ENCODE measurements at places on chromosomes 7 and 10.

- ATAC-seq: no peak
Observed at GRCh38 chr10:127386606-127387327, 162.3 kb upstream of the NPS start.

DNA sequence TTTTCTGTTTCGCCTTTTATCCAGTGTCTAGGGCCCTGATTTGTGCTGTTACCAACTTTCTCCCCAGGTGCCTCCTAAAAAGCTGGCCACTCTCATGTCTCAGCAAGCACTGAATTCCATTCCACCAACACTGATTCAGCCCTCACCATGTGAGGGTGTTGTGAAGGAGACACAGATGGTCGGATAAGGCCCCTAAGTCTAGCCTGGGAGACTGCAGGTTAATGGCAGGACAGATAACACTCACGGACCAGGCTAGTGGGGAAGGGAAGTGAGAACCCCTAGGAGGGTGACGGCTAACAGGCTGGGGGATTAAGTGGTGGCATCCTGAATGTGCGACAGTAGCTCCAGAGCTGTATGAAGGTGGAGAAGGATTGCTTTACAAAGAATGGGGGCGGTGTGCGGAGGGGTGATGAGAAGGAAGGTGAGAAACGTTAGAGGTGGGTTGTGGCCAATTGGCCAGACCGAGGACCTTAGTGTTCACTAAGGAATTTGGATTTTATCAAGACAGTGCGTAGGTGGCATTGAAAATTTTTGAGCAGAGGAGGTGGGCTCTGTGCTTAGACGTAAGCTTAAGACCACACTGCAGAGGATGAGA is 3.8 kb upstream of the DUSP5 start:
- no peak for ATAC-seq

- ATAC-seq: no peak
Observed at GRCh38 chr7:123499211-123499970, 35.0 kb downstream of the IQUB start.

GRCh38 chr7:48307041-48307714 is 135.9 kb downstream of the ABCA13 start:
- peak; percentile 51 for ATAC-seq

DNA sequence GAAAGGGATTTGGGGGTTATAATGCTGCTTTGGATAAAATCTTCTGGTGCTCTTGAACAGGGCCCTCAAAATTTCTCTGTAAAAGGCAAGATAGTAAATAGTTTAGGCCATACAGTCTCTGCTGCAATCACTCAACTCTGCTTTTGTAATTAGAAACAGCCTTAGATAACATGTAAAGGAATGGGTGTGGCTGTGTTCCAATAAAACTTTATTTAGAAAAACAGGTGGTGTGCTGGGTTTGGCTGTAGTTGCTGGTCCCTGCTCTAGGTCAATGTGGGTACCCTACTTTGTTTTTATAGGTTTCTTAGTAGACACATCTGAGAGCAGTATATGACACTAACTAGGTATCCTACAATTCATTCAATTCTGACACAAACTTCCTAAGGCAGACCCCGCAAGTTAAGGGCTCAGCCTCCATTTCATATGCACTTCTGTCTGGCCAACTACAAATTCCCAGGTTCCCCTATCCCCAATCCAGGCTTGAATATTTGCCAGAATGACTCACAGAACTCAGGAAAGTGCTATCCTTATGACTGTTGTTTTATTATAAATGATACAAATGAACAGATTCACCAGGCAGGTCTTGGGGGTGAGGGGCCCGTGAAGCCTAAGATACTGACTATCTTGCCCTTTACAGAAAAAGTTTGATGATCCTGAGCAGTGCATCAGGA is 349.9 kb downstream of the RPS24 start:
- ATAC-seq: no peak

DNA sequence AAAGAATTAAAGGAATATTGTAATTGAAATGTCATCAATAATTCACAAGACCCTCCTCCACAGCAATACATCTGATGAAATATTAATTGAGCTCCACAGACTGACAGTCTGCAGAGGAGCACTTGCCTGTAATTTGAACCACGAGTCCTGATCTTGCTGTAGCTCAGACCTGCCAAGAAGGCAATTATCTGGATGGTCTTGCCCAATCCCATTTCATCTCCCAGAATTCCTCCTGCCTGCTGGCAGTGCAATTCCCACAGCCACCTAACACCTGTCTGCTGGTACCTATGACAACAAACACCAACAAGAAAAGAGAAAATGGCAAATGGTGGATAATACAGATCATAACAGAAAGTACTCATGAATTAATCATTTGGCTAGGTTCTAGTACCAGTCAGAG is 38.5 kb downstream of the ERCC6 start:
- ATAC-seq: no peak

- ATAC-seq: no peak
Observed at GRCh38 chr7:23864973-23865372, 155.0 kb downstream of the STK31 start.

Data from activated CD4-positive, CD25-positive, alpha-beta regulatory T cell treated with anti-CD3 and anti-CD28 coated beads, Interleukin-2, amount 50 U/mL, for 24 hours (primary cell).